Renal cortical epithelial cell (primary cell): ENCODE measurements at places on chromosomes 5 and 9. TPM values are rescaled to one million over a fixed set of nuclear protein-coding genes. Genes with fewer than 3 reads are reported as not detected.

Gene SLC1A1
- total RNA-seq, result 39.1 and 39.5 TPM in 2 replicates

Gene TMEM252
- 0.20 TPM in 1 of 2 replicates, not detected in the other for total RNA-seq

Gene PAX5
- total RNA-seq, result not detected in 2 replicates

Gene PLCXD3
- total RNA-seq, result under 0.01 and 0.17 TPM in 2 replicates

Gene KCTD16
- total RNA-seq, result 0.35 and 1.1 TPM in 2 replicates

Gene NHP2
- 146 and 242 TPM in 2 replicates for total RNA-seq

Gene INSL6
- not detected in 2 replicates for total RNA-seq

Gene PCDHGB3
- total RNA-seq, result 0.52 and 2.3 TPM in 2 replicates

Gene MYMK
- total RNA-seq, result not detected in 2 replicates
